ENCODE measurements at places on chromosomes 12 and 14.

DNA sequence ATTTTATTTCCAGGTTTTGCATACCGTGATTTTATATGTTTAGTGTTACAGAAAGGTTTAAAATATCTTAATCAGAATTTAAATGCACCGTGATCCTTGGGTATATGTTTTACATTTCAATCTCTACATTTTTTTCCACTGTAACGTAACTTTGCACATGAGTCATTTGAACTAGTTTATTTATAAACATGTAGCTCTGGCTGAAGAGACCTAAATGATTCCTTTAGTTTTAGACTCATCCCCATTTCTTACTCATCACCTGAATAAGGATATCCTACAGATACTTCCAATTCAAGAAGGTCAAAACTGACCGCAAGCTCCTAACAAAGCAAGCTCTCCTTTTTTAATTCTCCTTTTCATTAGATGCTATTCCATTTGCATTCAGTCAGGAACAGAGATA lies 42.7 kb upstream of the SLC6A15 start:
- DNase-seq, result no peak

DNA sequence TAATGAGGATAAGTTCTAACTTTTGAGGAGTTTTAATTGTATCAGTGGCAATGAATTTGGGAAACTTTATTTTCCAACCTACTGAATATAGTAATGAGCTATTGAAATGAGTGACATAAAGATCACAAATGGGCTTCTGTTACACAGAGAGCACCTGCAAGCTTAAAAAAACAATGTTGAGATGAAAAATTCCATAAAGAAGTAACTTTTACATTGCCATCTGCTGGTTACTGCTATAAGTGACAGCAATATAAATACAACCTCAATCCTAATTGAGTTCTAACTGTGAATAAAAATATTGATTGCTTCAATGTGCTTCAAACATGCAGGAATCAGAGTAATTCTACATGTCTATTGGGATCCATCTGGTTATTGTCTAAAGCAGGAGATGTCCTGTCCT lies 14.2 kb downstream of the WIF1 start:
- DNase-seq, result no peak

- no peak for DNase-seq
Observed at GRCh38 chr12:84561351-84561750, 351.2 kb downstream of the SLC6A15 start.

GRCh38 chr12:21169878-21170472 lies 39.0 kb downstream of the SLCO1B1 start:
- no peak for DNase-seq

GRCh38 chr14:52325630-52326029 lies 11.5 kb downstream of the PTGER2 start:
- DNase-seq, result no peak

DNA sequence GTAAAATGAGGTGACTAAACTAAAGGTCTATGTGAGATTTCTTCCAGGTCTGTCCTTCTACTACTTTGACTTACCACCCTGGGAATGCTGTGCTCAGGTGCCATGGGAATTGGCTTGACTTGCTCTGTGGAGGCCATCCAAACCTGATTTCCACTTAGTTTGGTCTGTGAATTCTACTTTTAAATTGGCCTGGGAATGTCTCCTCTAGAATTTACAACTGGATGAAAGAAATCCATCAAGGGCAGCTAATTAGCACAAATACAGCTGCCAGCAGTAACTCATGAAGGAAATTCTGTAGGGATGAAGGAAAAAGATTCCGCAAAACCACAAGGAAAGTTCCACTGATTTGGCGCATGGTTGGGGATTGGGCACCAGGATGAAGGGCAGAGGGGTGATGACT lies 31.7 kb upstream of the FRMD6 start:
- no peak for DNase-seq
